Activated gamma-delta T cell treated with anti-CD3 and anti-CD28 coated beads, Interleukin-2, amount 50 U/mL, for 16 hours (primary cell): ENCODE measurements at places on chromosomes 6 and 20.

DNA sequence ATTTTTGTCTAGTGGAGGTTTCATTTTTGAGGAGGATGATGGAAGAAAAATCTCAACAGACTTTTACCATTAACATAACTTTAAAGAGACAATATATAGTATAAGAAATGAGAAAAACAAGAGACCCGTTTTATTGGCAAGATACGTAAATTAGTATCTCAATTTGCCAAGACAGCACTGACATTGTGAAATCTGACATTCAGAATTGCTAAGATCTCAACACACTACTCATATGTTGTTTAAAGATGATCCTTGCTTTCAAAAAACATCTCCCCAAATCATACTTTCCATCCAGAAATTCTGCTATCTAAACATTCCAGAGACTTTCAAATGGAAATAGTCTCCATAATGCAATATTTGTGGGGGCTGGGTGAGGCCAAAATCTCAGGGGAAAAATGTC is 220.9 kb upstream of the CEP162 start:
- no peak for DNase-seq

DNA sequence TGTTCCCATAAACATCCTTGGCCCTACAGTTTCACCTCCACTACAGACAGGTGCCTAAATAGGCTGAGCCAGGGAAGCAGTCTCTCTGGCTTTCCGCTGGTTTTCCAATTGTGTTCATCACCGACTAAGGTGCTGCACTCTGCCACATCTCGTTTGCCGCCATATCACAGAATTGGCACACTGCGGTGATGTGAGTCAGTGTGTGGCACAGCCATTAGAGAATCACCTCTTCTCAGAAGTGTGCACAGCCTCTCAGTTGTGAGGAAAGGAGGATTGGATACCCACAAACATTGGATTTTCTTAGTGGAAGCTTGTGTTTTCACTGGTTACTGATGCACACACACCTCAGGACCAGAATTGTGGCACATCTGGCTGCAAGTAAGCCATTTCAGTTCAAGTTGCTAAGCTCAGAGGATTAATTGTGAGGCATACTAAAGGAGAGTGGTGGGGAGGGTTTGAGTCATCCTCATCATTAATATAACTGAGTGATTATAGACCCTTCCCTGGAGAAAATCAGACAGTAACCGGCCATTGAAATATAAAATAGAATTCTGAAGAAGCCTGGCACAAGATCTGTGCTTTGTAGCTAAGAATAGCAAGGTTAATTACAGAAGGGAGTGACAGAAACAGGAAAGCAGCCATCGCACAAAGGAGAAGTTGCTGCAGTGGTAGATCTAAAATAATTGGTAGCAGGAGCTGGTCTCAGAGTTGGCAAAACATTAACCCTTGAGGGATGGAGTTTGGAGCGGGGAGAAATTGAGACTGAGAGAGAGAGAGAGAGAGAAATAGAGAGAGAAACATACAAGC is 506.9 kb downstream of the LMBRD1 start:
- DNase-seq = no peak

- DNase-seq = no peak
These were observed 3.3 kb upstream of the PGK2 start for GRCh38 chr6:49790341-49790740.

GRCh38 chr6:155270561-155271091 is 6.8 kb downstream of the CLDN20 start:
- DNase-seq = no peak

DNA sequence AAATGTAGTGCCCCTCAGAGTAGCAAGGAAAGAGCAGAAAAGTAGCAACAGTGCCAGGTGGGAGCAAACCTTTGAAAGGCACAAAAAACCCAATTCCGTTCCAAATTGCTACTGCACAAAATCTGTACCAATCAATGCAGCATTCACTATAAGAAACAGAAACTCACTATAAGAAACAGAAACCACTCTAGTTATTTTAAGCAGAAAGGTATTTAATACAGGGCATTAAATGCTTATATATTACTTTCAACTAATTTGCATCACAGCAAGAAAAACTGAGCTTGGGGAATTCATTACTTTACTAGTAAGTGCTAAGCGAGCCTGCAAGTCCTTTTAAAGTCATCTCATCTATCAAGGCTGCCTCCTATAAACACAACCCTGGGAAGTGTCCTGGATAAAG is 116.5 kb upstream of the OLIG3 start:
- no peak for DNase-seq

DNA sequence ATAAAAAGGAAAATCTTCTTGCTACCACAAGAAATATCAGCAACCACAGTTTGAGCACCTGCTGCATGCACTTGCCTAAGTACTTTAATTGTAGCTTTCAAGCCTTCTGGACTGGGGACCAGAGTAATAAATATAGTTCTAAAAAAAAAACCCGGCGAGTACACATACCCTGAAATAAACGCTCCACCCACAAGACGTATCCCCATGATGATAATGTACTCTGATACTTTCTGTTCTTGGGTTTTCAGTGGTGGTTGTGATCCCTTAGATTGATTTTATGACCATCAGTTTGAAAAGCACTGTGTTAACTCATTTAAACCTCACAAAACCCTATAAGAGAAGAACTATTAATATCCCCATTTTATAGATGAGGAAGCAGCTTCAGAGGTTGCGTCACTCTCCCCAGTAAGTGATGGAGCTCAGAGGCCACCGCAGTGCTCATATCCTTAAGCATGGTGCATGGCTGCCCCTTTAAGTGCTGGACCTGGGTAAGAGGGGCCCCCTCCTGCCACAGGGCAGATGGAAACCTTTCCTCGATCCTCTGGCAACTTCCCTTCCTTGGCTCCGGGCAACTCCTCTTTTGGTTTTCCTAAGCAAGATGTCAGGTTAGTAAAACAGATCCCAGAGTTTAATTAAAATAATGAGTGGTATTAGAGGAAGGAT is 67.3 kb downstream of the KCNB1 start:
- DNase-seq = no peak

GRCh38 chr6:101117393-101118135 is 236.4 kb upstream of the ASCC3 start:
- DNase-seq = no peak

DNA sequence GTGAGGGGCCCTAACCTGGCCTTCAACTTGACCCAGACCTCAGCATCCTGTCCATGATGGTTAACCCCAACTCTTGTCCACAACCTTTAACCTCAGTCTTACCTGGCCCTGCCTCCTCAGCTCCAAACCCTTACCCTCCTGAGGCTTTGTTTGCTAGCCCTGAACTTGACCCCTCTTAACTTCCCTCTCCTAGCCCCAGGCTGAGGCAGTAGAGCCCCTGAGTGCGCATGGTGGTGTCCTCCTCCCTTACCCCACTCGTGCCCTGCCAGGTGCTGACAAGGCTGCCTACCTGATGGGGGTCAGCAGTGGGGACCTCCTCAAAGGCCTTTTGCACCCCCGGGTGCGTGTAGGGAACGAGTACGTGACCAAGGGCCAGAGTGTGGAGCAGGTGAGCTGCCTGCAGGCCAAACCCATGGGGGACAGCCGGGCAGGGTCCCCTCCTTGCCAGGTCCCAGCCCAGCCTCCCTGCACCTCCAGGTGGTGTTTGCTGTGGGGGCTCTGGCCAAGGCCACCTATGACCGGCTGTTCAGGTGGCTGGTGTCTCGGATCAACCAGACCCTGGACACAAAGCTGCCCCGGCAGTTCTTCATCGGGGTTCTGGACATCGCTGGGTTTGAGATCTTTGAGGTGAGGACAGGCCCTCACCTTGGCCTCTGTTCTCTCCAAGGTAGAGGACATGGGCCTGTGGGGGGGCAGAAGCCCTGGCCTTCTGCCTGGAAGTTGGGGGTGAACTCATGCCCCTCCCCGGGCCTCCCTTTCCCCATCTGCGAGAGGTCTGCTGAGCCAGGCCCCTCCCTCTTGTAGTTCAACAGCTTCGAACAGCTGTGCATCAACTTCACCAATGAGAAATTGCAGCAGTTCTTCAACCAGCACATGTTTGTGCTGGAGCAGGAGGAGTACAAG is 31.9 kb downstream of the MYH7B start:
- DNase-seq = no peak

DNA sequence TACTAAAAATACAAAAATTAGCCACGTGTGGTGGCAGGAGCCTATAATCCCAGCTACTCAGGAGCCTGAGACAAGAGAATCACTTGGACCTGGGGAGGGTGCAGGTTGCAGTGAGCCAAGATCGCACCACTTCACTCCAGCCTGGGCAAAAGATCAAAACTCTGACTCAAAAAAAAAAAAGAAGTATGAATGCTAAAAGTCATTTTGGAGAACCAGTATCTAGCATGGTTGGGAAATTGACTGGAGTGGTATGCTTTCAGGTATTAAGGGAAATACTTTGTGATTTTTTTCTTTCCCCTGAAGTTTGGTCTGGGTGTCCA is 30.1 kb downstream of the PCMT1 start:
- DNase-seq = no peak

- DNase-seq = no peak
These were observed 51.0 kb downstream of the FAM184A start for GRCh38 chr6:119027465-119027864.

- DNase-seq = no peak
These were observed 67.8 kb downstream of the TIAM2 start for GRCh38 chr6:155062866-155063341.

- DNase-seq = no peak
These were observed 165.4 kb downstream of the GMPR start for GRCh38 chr6:16403831-16404230.

DNA sequence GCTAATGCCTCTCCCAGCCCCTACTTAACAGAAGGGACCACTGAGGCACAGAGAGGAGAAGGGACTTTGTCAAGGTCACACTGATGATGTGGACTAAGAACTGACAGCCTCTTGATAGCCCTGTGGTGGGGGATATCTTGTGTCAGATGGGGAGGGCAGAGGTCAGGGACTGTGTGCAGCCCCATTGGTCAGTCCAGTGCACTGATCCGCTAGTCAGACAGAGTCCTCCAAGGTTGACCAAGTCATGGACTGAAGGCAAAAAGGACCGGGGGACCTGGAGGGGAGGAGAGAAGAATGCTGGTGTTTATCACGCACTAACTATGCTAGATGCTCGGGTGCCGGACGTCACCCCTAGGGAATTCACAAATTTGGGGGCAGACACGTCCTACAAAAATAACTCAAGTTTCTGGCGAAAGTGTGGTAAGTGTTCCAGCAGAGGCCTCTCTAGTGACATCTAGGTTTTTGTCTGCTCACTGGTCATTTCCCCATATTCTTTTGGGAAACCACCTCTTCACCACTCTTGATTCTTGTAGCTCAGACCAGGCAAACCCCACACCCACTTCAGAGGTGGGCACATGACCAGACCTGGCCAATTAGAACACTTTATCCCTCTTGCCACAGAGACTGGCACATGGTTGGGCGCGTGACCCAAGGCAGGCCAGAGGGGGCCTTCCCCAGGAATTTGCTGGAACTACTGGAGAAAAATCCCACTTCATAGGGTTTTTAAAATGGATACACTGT is 21.0 kb downstream of the TCF15 start:
- DNase-seq = no peak

GRCh38 chr20:10551732-10552724 is 116.9 kb downstream of the SLX4IP start:
- no peak for DNase-seq

- DNase-seq = no peak
These were observed 25.7 kb upstream of the DEFB125 start for GRCh38 chr20:61757-62156.

- DNase-seq = no peak
These were observed 3.4 kb upstream of the HELZ2 start for GRCh38 chr20:63577317-63577894.

DNA sequence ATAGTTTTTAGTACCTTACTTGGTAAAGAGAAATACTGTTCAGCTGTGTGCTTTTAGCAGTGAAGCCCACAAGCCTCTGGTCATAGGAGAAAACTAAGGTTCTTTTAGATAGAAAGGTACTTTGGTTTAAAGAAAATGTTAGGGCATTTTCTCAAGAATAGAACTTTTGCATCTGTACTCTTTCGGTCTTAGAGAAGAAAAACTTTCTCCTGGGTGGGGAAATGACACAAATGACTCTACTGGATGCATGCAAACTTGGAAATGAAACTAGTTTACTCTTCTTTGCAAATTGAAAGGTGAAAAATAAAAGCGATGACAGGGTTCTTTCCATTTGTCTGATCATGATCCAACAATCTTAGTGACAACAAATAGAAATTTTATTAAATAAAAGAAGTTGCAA is 2.1 kb upstream of the TMEM217 start:
- DNase-seq = no peak

GRCh38 chr20:63268256-63268655 is 4.4 kb upstream of the ARFGAP1 start:
- DNase-seq = no peak

DNA sequence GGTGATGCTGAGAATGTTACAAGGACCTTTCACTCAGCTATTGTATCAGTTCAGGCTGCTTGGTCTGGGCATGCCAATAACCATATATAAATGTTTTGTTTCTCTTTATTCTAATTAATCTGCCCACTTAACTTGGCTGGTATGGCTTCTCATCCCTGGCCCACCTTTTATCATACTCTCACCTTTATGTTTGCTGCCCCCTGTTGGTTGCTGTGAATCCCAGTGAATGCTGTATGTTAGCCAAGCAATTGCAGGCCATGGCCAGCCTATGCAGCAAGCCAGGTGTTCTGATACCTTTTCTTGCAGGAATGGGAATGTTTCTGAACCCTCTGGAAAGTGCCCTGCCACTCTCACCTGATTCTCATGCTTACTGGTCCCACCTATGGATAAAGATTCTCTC is 54.6 kb downstream of the PCSK2 start:
- no peak for DNase-seq

DNA sequence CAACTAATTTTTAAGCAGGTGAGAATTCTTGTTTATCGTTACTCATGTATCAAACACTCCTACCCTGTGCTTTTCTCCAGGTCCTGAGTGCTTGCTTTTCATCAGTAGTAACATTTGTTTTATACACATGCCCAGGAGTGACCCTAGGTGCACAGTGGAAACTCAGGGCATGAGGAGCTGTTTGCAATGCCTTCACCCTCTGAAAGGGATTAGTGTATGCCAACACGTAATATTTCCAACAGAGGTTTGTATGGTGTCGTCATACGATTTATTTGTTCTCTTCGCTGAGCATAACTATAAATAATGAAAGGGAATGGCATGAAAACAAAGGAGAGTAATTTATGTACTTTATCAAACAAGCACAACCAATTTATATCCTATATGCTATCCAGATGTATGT is 537.4 kb upstream of the MMS22L start:
- no peak for DNase-seq

GRCh38 chr6:125846292-125847024 is 55.7 kb downstream of the NCOA7 start:
- no peak for DNase-seq

DNA sequence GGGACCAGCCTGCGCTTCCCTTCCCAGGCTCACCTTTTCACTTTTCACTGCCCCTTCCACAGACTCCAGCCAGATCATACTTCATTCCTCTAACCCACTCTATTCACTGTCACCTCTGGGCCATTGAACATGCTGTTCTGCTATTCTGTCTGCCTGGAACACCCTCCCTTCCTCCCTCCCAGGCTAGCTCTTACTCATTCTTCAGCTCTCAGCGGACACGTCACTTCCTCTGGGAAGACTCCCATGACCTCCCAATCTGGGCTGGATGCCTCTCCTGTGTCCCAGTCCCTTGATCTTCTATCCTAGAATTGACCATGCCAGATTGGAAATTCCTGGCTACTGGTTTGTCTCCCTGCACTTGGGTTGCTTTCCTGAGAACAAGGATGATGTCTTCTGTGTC is 5.0 kb downstream of the SLC12A5 start:
- no peak for DNase-seq

GRCh38 chr6:37020381-37020780 is 14.9 kb downstream of the FGD2 start:
- no peak for DNase-seq

- no peak for DNase-seq
These were observed 1217.6 kb upstream of the GJE1 start for GRCh38 chr6:140915103-140915502.
